Left kidney (tissue), 8 donors: ENCODE measurements at places on chromosomes 5 and 9. TPM values are rescaled to one million over a fixed set of nuclear protein-coding genes. Genes with fewer than 3 reads are reported as not detected.

- no peak for DNase-seq
Measured at GRCh38 chr9:13896922-13897835, 416.8 kb downstream of the NFIB start.

DNA sequence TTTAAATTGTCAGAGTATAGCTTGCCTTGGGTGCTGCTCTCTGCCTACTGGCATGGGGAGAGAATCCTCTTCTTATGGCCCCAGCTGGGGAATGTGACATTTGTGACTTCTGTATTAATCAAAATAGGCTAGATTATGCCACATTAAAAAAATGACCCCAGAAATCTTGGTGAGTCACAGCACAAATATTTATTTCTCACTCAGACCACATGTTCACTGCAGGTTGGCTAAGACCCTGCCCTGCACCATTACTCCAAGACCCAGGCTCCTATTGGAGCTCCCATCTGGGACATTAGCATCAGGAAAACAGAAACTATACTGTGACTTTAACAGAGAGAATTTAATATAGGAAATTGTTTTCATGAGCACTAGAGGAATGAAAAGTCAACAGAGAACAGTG is 16.6 kb upstream of the WHRN start:
- DNase-seq, result no peak

DNA sequence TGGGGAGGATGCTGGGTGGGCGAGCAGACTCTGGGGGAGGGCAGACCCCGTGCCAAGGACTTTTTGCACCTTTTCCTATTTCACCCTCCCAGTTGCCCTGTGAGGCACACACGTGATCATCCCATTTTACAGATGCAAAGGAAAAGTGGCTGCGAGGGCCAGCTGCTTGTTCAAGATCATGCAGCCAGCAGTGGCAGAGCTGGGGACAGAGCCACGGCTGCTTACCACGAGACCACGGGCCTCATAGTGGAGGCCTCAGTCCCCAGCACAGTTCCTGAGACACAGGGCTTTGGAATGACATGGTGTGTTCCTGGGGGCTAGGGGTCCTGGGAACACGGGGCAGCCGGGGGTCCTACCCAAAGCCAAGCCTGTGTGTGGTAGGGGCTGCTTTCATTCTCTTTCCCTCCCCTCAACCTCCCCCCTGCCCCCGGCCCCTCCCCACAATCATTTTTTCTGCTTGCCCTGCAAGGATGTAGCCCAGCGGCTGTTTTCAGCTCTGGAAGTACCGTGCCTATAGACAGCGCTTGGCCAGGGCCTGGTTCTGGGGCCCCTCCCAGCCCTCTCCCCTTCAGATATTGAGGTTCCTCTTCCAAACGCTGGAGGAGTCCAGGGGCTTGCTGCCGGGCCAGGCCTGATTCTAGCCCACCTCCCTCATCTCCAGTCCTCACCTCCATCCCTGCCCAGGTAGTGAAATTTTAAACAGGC is 58.5 kb upstream of the IER5L start:
- no peak for DNase-seq

GRCh38 chr9:751137-752051 is 90.1 kb upstream of the DMRT1 start:
- DNase-seq, result peak; percentile 38

CDH12 gene
- polyA plus RNA-seq, result 7.5 TPM

THBS4 gene
- 17.7 TPM for polyA plus RNA-seq

TMEM161B gene
- polyA plus RNA-seq, result 35.2 TPM
